Hematopoietic multipotent progenitor cell treated with erythropoietin and hydrocortisone succinate and interleukin-3 and kit ligand, for 17 days (in vitro differentiated cells): ENCODE measurements at places on chromosomes 16 and 17.

GRCh38 chr17:20171741-20172365 is 162.7 kb downstream of the SPECC1 start:
- no peak for DNase-seq

- DNase-seq = no peak
Observed at GRCh38 chr17:27576477-27577083, 54.4 kb upstream of the LGALS9 start.

DNA sequence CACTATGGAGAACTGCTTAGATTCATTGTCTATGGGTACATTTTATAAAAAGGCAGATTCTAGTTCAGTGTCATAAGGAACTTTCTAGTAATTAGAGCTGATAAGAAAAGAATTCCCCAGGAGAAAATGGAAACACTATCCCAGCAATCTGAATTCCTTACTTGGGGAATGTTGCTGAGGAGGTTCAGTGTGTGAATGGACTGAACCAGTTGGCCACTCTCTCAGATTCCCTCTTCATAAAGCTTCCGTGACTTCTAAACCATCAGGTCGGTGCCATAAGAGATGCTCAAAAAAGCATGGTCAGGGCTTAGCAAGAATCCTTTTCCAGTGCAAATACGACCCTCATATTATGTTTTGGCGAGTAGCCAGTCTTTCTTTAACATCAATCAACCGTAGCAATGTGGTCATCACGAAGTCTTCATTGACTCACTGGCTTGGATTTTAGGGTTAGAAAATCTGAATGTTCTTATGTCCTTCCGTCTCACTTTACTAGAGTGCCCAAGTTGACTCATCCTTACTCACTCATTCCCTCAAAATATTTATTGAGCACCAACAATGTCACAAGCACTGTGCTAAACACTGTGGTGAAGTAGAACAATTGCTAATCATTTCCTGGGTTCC is 102.7 kb upstream of the HLF start:
- no peak for DNase-seq

DNA sequence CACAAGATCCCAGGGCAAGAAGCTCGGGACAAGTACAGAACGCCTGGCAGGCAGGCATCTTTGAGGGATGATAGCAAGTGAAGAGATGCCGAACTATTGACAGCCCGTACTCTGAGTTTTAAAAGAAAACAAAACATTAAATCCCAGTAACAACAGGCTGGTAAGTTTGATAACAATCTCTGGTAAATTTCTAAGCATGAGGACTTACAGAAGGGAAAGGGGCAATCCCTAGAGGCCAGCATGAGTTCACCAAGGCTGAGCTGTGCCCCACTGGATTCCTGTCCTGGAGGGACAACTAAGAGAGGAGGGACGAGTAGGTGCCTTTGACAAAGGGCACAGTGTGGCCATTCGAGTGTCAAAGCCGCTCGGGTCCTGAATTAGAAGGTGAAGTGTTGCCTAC is 26.2 kb downstream of the CCDC182 start:
- no peak for DNase-seq

DNA sequence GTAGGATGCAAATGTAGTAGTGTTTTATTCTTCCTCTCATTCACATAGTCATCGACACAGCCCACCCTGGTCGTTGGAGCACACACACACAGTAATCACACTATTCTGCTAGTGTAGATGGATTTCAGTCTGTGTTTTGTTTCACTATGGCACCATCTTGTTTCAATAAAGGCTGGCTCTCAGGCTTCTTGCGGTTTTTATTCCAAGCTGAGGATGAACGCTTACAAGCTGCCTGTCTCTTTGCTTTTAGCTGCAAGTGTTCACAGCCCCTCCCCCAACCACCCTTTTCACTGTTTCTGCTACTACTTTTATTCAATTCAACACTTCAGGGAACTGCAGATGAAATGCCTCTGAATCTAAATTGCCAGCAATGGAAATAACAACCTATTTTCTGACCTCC is 140.9 kb upstream of the PMFBP1 start:
- DNase-seq = no peak

GRCh38 chr16:12206098-12206748 is 229.7 kb downstream of the SNX29 start:
- no peak for DNase-seq

DNA sequence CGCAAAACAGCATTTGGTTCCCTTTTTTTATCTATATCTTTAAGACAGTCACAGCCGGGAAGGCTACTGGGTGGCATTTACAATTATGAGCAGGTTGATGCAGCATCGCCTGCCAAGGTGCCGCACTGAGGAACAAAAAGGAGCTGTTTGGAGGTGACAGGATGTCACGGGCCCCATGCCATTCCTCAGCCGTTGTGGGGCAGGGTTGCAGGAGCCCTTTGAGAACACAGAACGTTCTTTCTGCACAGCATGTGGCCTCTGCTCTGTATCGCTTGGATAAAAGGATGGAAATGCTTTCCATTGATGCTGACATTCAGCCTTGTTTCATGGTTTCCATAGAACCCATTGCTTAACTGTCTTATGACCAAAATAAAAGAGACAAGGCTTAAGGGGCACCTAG is 141.9 kb upstream of the CDH5 start:
- DNase-seq = no peak

GRCh38 chr17:42548993-42549755 is 3.5 kb upstream of the HSD17B1 start:
- no peak for DNase-seq
